ENCODE measurements at places on chromosomes 1 and 21.
A peak's percentile ranks its signal among the peaks of the same experiment; 100 is the strongest.

DNA sequence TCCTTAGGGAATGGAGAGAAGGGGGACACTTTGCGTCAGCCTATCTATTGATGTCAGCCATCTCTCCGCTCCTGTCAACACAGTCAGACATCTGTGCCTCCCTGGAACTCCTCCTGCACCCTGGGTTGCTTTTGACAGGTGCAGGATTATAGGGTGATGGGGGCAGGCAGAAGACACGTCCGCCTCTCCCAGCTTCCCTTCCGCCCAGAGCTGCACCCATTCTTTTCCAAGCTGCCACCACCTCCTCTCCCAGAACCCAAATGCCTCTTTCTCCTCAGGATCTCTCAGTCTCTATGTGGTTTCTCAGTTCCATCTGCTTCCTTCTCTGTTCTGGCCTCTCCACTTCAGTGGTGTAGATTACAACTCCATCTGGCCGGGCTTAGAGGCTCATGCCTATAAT lies 17.1 kb upstream of the KIF1B start:
- no peak for DNase-seq

DNA sequence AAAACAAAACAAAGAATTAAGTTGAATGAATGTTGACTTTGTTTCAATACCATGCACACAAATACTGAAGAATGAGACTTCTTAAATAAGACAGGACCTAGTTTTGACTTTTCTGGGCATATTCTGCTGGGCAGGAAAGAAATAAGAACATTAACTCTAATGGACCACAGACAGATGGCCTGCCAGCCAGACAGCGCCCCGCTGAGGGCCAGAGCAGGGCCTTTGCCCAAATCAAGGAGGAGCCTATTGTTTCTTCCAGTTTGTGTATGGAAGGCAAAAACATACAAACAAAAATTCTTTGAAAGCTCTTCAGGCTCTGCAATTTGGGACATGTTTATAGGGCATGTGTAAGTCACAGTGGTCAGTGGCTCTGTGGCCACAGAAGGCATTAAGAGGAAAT lies 44.4 kb upstream of the KIF26B start:
- DNase-seq: no peak

DNA sequence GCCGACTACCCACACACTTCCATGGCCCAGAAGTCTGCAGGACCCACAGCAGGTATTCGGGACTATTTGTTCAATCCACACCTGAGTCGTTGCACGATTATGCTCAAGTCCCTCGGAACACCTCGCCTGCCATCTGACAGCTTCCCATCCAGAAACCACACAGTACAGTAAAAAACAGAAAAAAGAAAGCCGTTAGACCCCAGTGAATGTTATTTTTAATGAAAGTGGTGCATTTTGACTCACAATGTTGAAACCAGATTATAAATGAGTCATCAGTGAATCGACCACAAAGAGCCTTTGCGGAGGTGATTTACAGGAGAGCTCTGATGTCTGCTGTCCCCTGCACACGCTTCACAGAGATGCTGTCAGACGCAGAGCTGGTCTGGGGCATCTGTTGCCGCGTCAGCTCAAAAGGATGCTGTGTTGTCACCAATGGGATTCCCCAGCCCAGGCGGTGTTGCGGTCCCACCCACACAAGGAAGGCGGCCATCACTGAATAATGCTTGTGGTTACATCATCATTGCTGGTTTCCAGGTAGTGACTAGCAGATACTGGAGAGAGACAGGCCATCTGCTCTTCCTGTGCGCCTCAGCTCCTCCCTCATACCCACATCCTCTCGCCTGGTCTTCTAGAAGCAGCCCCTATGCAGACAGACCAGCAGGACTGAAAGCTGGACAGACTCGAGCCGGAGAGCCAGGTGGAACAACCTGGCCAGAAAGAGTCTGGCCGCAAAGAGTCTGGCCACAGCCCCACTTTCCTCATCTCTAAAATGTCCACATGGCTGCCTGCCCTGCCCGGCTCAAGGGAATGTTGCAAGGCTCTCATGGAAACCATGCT lies 116.8 kb downstream of the TOMM20 start:
- no peak for DNase-seq

DNA sequence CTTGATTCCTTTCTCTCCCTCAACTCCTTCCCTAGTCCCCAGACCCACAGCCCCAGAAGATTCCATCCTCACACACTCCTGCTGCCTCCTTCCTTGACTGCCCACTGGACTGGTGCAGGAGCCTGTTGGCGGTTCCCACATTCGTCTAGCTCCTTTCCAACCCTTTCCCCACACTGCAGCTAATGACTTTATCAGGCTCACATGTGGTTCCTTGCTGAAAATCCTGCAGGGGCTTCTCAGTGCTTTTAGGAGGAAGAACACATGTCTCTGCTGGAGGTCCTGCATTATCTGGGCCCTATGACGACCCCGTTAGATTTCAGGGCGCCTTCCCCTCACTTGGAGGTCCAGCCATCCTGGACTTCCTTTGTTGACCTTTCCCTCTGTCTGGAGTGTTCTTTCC lies 50.2 kb downstream of the EDN2 start:
- DNase-seq: no peak

DNA sequence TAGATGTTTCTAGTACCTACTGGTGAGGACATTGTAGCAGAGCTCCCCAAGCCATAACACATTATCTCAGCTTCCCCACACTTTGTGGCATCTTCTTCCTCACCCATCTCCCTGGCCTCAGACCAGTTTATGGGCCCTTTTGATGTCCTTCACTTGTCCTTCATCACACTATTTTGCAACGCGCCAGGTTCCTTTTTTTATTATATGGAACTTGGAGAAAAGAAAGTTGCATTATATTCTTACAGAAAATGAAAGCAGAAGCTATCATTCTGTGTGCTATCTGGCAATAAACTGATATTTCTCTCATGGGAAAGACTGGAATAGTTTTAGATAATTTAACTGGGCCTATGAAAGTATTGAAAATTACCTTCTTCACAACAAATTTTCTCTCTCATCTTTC lies 196.9 kb upstream of the ETV3 start:
- no peak for DNase-seq

DNA sequence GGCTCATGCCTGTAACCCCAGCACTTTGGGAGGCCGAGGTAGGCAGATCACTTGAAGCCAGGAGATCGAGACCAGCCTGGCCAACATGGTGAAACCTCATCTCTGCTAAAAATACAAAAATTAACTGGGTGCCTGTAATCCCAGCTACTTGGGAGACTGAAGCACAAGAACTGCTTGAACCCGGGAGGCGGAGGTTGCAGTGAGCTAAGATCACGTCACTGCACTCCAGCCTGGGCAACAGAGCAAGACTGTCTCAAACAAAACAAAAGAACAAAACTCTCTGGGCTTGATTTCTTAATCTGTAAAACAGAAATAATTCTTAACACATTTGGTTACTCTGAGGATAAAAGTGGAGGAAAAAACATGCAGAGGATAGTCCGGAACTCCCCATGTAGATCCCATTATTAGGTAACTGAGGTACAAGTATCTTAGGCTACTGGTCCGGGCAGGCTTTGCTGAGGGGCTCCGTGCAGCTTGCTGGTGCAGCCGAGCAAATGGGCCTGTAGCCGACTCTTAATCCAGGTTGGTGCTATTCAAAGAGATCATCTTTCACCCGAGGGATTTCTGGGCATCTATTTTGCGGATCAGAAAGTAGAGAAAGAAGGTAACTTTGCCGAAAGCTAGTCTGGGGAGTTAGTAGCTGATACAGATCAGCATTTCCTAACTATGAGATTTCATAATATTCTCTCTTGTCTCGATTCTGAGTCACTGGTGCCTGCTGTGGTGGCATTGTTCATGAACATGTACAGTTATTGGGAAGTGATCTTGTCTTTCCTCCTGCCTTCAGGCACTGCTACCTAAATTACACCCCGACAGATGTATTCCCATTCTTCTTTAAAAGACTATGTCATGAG lies 56.8 kb downstream of the NFIA start:
- DNase-seq: no peak

DNA sequence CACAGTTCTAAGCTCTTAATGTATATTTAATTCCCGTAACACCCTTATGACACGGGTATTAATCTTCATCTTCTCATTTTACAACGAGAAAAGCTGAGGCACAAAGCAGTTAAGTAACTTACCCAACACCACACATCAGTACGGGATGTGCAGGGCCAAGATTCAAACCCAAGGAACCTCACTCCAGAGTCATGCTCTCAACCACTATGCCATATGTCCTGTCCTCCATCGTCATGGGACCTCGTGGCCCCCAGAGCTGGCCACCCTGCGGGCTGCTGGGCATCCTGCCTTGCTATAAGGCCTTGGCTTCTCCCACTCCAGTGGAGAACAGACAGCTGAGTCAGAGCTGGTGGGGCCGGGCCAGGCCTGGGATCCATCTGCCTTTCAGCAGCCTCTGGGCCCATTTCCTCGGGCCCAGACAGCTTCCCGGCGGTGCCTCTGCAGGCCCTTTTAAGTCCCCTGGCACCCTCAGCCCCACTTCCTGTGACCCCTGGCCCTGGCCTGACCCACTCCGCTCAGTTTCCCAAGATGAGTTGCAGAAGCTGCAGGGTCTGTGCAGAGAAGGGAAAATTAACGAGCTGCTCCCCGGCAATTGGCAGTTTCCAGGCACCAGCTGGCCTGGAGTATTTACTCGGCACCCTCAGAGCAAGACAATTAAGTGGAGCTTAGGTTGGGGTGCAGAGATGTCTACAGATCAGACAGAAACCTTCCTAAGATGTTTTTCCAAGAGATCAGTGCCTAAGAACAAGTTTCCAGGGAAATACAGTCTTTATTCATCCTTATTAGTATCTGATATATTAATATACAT lies 98.2 kb downstream of the EPHB2 start:
- no peak for DNase-seq

DNA sequence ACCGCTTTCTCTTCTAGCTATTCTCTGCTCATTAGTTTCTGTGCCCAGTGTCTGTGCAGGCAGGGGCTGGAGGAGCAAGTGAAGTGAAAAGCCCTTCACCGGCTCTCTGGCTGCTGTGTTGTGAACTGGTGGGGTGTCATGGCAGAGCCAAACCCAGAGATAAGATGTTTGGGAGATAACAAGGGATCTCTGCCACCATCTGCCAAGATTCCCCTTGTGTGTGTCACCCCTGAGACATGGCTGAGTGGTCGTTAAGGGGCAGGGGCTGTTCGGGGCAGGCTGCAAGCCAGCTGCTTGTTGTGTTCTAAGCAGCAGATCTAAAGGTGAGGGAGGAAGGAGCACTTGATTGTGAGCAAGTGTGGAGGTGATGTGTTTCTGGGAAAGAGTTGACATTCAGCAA lies 24.5 kb downstream of the CNIH3 start:
- peak; percentile 8 for DNase-seq

DNA sequence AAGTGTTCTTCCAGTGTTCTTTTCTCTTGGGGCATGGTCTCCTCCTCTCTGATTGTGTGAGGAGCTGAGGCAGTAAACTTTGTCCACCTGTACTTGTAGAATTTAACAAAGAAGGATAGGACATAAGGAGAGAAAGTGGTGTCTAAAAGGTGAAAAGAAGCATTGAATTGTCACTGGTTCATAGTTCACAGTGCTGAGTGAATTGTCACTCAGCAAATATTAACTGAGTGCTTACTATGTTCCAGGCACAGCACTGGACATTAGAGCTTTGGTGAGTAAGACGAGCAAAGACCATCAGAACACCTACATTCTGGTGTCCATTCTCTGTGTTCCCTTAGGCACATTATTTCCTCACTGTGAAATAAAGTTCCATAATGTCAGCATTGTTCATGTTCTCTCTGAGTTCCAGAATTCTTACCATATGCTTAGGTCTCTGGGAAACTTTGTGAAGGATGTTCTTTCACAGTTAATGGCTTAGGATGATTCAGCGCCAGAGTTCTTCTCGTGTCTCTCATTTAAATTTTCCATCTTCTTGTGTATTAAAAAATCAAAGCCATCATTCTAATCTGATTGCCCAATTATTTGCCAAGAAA lies 156.8 kb upstream of the HOOK1 start:
- DNase-seq: no peak

GRCh38 chr1:27316860-27317259 lies 5.1 kb upstream of the TMEM222 start:
- DNase-seq: no peak

GRCh38 chr1:234887016-234887900 lies 241.4 kb downstream of the TOMM20 start:
- DNase-seq: no peak

GRCh38 chr1:48251821-48252220 lies 29.3 kb downstream of the SLC5A9 start:
- no peak for DNase-seq

- DNase-seq: no peak
These were observed 20.6 kb upstream of the KLHDC8A start for GRCh38 chr1:205377355-205377754.

DNA sequence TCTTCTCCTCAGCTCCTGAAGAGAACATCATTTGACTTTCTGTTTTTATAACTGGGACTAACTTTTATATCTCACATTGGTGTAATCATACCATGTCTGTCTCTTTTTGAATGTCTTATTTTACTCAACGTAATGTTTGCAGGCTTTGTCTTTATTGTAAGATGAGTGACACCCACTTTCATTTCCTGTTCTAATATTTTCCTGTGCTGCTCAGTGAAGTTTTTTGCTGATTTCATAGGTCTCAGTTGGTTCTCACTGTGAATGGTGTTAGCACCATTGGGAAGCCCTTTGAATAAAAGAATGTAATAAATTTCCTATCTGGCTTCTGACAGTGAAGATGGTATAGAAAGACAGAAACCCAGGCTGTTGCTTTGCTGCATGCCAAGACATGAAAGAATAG lies 84.0 kb downstream of the RAVER2 start:
- DNase-seq: no peak

GRCh38 chr1:15242766-15243165 lies 4.3 kb upstream of the FHAD1 start:
- DNase-seq: no peak
